HFFc6 (cell line): ENCODE measurements at places on chromosomes 4 and X.

GRCh38 chr4:102775805-102776204, 15.0 kb upstream of the MANBA start:
- no peak for DNase-seq

GRCh38 chrX:129678614-129679195, 23.9 kb upstream of the APLN start:
- no peak for DNase-seq

DNA sequence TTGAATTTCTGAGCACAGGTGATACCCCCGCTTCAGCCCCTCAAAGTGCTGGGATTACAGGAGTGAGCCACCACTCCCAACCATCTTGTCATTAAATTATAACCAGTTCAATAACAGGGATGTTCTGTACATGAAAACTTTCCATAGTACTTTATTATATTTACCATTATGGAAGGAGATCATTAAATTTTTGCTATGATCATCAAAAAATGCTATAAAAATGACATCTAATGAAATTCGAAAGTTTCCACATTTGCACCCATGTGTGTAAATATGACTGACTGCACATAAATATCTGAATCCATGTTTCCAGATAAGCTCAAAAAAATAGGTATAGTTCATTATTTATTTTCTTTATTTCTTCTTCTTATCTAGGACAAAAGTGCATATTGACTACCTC, 182.6 kb downstream of the FBXO8 start:
- no peak for DNase-seq

DNA sequence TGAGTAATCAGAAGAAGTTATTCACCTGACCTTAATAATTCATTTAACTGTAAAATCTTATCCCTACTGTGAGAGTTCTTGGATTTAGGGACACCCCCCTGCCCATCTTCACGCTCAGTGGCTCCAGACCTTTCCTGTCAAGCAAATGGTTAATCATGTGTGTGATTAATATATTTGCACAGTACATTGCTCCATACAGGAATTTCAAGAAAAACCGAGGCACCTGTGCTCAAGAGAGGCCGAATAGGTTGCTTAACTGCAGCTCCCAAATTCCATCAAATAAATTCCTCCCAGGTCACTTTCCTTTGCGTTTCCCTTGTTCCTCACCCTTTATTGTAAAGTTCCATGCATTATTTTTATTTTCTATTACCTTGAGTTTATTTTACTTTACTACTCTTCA, 119.5 kb downstream of the STOX2 start:
- no peak for DNase-seq

GRCh38 chr4:85783483-85783882, 308.5 kb downstream of the ARHGAP24 start:
- DNase-seq: peak; percentile 92

DNA sequence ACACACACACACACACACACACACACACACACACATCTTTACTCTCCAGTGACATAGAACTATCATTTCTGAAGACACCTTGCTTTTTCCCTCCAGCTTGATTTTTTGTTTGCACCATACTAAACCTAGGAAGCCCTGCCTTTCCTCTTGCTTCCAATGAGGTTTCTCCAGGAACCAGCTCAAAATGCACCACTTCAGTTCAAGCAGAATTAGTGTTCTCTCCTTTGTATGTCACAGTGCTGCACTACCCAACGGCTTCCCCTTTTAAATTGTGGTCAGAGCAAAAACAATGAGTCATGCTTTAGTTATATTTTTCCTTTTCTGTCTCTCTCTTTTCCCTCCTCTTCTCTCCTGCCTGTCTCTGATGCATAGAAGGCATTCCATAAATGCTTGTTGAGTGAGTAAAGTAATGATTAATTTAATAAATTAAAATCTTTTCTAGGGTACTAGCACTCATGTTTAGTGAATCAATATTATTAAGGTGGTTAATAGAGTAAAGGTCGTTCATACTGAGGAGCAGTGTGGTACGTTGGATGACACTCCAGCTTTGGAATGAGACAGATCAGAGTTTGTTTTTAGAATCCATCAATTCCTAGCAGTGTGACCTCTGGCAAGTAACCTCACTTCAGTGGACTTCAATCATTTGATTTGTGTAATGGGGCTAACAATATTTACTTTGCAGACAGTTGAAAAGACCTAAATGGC, 5.9 kb downstream of the RTL3 start:
- DNase-seq: peak; percentile 85

- no peak for DNase-seq
Measured at GRCh38 chr4:37747772-37748330, 61.7 kb upstream of the RELL1 start.

DNA sequence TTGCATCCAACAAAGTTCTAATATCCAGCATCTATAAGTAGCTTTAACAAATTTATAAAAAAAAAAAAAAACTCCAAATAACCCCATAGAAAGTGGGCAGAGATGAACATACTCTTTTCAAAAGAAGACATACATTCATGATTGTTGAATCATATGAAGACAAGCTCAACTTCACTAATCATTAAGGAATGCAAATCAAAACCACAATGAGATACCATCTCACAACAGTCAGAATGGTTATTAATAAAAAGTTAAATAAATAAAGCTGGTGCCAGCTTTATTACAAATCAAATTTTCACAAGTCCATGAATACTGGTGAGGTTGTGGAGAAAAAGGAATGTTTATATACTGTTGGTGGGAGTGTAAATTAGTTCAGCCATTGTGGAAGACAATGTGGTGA, 592.0 kb downstream of the IQCM start:
- DNase-seq: peak; percentile 32

DNA sequence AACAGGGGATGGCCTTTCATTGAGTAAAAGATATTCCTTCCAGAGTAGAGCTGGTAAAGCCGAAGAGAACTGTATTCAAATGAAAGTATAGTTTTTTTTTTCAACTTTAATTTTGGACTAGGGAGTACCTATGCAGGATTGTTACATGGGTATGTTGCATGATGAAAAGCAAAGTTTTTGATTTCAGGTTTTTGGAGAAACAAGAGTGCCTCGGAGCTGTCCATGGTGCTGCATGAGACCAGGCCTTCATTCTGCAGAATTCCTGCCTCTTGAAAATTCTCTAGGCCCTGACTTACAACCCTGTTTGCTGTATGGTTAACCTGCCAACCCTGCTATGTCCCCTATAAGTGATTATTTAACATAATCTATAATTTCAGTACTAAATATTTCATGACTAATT, 1065.7 kb upstream of the FTHL17 start:
- no peak for DNase-seq

DNA sequence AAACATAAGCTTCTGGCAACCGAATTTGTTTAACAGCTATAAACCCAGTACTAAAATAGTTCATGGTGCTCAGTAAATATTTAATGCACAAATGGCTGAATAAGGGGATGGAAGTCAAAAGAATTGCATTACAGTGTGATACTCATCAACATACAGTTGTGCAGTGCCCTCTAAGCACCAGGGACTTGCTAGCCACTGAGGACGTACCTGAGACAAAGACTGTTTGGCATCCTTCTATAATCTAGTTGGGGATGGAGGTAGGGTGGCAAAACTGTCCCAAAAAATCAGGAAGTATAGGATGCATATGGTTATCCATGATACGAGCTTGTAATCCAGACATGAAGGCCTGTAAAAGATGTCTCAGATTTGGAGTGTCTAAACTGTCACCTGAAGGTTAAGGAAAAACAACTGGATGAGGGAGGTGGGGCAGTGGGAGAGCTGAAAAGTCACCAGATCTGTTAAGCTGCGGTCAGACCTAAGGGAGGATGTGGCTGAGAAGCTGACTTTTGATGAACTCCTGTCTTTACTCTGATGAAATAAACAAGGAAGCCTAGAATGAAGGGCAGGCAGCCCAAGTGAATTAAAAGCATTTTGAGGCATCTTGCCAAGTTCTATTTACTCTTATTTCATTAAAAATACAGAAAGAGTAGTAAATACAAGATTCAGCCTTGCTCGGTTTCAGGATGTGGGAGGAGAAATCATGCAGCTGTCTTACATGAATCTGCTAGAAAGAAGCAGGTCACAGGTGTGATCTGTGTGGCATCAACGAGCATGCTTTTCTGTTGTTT, 12.0 kb upstream of the CD38 start:
- DNase-seq: no peak

- DNase-seq: peak; percentile 56
Measured at GRCh38 chr4:15805583-15806517, 27.7 kb downstream of the CD38 start.

DNA sequence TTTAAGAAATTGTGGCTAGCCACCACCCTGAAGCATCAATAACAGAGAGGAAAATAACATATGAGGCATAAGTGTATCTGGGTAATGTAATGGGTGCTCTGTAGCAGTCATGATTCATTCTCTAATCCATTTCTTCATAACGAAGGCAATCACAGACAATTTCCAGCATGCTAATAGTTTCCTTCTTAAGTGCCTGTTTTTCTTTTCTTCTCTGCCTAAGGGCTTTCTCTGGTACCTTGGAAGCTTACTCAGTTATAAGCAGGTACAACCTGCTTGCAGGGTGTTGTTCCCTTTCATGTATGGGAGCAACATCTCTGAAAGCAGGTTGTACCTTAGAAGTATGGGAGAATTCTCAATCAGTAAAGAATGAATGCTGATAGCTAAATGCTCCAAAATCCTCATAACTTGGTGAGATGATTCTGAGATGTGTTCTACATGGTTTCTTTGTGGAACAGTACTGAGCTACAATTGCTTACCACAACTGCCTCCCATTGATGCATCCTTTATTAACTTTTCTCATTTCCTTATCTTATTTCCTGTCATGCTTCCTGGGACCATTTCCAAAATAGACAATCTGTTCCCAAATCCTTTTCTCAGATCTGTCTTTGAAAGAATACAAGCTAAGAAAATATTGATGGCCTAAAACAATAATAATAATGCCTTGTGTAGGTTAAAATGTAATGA, 247.6 kb downstream of the PAPSS1 start:
- DNase-seq: no peak

GRCh38 chrX:153445856-153446635, at the start of gene TREX2:
TREX2 (minus strand) TSS chrX:153446056; CDS start chrX:153445430, 626 bp downstream.
- no peak for DNase-seq
